ENCODE measurements at places on chromosomes 16 and 17.

- DNase-seq, result no peak
Observed at GRCh38 chr17:4221163-4221562, 42.6 kb downstream of the ANKFY1 start.

- no peak for DNase-seq
Observed at GRCh38 chr17:49908782-49909714, 59.9 kb upstream of the DLX4 start.

- DNase-seq, result peak; percentile 13
Observed at GRCh38 chr16:80518436-80518835, 22.4 kb upstream of the DYNLRB2 start.

DNA sequence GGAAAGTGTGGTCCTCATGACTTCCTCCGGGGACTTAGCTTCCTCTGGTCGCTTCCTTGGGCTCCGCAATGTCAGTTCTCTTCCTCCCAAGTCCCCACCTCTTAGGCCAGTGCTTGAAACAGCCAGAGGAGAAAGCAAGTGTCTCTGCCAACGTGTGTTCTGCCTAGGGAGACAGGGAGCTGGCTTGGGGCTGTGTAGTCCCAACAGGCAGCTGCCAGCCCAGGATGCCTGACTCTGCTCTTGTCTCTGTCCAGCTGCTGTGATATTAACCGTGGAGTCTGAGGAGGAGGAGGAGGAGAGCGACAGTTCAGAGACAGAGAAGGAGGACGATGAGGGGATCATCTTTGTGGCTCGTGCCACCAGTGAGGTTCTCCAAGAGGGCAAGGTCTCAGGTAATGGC lies 13.5 kb upstream of the PLEKHG4 start:
- DNase-seq, result no peak

GRCh38 chr16:31179219-31179746 lies 656 bp upstream of the FUS start:
- no peak for DNase-seq

- peak; percentile 86 for DNase-seq
Observed at GRCh38 chr17:35345926-35346771, 27.3 kb downstream of the SLFN11 start.

- peak; percentile 61 for DNase-seq
Observed at GRCh38 chr17:57455063-57455914, 199.0 kb downstream of the MSI2 start.

DNA sequence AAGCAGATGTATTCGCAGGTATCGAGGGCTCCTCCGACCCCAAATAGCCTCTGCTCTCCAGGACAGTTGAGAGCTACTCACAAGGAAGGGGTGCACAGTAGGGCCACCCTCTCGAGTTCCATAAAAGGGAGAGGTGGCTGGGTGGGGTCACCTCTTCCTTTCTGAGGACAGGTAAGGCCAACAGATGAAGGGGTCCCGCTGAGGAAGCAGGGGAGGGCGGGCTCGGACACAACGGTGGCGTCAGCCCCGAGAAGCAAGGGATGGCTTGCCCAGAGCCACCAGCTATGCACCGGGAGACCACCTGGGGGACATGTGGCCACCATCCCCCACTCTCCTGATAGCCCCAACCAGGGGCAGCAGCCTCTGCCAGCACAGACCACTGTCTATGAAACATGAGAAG lies 15.1 kb upstream of the CYTH1 start:
- no peak for DNase-seq

GRCh38 chr16:57867000-57867561 lies 64.8 kb upstream of the KIFC3 start:
- no peak for DNase-seq

- DNase-seq, result no peak
Observed at GRCh38 chr17:55441544-55441943, 19.9 kb upstream of the MMD start.

DNA sequence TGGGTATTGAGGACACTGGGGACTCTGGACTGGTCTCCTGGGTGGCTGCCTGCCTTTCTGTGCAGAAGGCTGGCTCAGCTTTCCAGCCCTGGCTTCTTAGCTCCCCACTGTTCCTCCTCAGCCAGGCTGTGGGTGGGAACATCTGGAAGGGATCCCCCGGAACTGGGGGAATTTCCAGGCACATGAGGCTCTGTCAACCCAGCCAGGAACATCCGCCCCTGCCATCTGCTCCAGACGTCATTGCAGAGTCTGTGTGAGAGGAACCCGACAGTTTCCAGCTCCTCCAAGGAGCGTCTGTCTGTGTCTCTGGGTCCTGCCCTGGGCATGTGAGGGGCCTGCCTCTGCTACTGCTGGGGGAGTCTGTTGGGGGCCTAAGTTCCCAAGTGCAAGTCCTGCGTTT lies 36.2 kb upstream of the CRHR1 start:
- DNase-seq, result no peak

- DNase-seq, result peak; percentile 50
Observed at GRCh38 chr17:80760511-80760911, 215.9 kb downstream of the RPTOR start.

DNA sequence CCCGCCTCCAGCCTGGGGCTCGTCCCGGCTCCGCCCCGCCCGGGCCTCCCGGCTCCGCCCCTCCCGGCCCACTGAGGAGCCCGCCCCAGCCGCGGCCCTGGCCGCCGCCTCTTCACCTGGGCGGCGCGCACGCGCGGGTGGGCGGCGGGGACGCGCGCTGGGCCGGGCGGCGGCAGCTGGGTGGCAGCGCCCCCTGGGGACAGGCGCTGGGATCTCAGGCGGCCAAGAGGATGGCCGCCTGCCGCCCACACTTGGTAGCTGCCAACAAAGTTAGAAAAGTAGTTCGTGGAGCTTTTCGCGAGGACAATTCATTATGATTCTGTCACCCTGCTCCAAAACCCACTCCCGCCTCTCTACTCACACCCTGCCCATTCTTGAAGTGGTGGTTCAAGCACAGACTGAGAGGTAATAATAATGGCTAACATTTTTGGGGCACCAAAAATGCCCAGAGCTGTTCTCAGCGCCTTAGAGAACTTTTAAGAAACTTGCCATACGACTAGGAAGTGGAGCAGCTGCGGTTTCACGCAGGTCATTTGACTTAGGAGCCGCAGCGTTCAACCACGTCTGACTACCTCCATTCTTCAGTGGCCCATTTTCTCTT lies 340 bp upstream of the MYO1D start:
- peak; percentile 96 for DNase-seq

DNA sequence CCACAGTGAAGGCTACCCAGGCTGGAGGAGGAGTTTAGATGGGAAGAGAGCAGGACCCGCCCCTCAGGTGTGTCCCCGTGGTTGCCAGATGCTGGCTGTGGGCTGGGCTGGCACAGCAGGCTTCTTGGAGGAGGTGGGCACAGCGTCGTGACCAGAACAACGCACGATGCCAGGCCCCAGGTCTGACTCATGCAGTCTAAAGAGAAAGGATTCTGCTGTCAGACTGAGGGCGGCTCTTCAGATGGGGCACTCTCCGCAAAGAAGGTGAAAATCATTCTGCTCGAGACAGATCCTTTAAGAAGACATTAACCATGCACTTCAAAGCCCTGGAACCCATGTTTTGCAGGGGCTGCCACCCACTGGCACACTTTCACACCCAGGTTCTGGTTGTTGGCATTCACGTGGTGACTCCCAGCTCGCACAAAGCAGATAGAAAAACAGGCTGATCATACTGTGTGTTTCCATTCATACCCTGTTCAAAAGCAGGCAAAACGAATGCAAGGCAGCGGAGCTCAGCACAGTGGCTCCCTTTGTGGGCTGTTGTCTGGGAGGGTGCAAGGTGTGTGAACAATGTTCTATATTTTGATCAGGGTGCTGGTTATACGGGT lies 19.0 kb downstream of the CACNG4 start:
- DNase-seq, result no peak

Data from suppressor macrophage treated with lipopolysaccharide for 4 hours (primary cell).